ENCODE measurements at places on chromosomes 3 and 15. TPM values are rescaled to one million over a fixed set of nuclear protein-coding genes. Genes with fewer than 3 reads are reported as not detected.
A peak's percentile ranks its signal among the peaks of the same experiment; 100 is the strongest.

- DNase-seq, result no peak
These were observed 70.7 kb upstream of the UBE2E1 start for GRCh38 chr3:23735062-23735461.

DNA sequence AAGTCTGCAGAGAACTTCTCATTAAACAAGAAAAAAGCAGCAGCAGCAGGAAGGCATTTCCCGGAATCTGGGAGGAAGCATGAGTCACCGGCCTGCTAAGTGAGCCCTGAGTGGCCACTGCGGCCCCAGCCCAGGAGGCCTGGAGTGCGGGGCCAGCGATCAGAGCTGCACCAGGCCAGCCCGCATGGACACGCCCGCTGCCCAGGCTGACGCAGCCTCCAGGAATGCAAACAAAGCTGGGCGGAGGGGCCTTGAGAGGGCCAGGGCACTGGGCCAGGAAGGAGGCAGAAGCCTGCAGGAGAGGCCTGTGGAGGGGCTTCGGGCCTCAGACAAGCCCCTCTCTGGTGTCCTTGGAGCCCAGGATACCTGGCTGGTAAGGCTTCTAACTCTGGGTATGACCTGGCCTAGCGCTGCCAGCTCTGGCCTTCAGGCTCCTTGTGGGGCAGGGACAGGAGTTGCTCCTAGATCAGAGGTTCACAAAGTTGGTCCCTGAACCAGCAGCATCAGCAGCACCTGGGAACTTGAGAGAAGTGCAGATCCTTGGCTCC is 101.2 kb downstream of the SMAD6 start:
- peak; percentile 84 for DNase-seq

DNA sequence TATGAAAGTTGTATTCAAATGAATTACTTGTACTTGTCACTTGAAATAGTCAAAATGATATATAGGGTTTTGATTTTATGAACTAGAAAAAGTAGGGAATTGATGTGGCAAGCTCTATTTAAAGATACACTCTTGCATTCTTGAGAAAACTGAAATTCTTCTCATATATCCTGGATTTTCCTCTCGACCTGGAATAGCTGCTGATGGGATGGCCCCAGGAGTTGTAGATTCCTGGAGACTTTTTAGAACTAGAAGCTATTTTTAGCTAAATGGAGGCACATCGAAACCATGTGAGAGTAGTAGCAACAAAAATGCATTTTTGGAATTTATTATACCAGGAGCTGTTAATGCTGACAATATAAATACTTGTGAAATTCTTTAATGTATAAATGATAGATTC is 125.9 kb downstream of the LEKR1 start:
- no peak for DNase-seq

Gene CCDC33
- polyA plus RNA-seq, result 0.08 TPM

DNA sequence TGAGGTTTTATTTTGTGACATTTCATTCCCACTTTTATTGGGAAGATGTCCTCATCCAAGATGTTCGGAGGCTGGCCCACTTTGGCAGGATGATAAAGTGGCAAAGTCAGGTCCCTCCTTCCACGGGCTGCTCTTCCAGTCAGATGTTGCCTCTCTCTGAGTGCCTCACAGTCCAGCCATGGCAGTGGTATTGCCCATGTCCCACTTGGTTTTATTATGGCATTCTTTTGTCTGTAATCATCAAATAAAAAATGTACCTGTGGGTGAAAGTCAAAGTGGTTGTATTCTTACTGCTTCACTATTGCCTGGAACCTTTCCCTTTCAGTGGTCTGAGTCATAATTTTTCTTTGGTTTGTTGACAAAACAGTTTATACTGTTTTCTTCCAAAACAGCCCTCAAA is 20.2 kb downstream of the ARNT2 start:
- DNase-seq, result no peak

Measured in HepG2 (cell line).